K562 (cell line): ENCODE measurements at places on chromosomes 16 and 17. TPM values are rescaled to one million over a fixed set of nuclear protein-coding genes. Genes with fewer than 3 reads are reported as not detected.

KRTAP2-2 gene
- not detected in 2 replicates for total RNA-seq

DNA sequence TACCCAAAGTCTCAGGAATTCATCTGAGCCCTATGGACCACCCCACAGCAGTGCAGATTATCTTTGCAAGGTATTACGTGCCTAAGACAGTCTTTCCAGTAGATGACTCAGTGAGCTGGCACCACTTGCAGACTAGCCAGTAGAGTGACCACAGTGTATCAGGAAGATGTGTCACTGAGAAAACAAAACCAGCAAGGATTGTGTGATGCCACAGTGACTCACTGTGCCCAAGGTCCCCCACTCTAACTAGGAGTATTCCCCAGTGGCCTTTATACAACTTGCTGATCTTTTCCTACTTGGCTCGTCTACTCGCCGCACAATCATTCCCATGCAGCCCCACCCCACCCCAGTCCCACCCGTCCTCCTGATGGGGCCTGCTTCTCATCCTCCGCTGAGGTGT, 26.8 kb upstream of the PRKCA start:
- no peaks in the 10 kb centered on the region for H3K27me3 ChIP-seq
- no peak overlapping the region; the same call in 2 of the 3 replicates for H3K27ac ChIP-seq
- H3K4me3 ChIP-seq: no peak overlapping the region
- H3K36me3 ChIP-seq: no peaks in the 10 kb centered on the region

GRCh38 chr17:72115781-72116525, 4.9 kb upstream of the SOX9 start:
- H3K4me3 ChIP-seq: no peak overlapping the region
- H3K27me3 ChIP-seq: no peaks in the 10 kb centered on the region
- H3K36me3 ChIP-seq: no peaks in the 10 kb centered on the region
- H3K27ac ChIP-seq: no peak overlapping the region

DNA sequence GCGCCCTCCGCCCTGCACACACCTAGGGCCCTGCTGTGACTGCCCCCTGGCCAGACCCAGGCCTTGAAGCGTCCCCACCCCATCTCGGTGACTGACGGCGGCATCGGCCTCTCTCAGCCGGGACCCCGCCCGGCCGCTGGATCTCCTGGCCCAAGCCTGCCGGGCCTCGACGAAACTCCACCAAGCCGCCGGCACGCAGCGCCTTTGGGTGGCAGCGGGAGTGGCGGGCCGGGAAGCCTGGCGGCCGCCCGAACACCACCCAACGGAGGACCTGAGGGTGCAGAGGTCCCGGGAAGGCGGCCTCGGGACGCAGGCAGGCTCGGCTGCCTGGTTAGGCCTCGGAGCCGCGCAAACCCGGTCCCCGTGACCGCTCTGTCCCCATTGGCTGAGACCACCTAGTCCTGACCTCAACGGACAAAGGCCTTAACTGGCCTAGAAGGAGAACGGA, 12.0 kb upstream of the TMEM97 start:
- no peaks in the 10 kb centered on the region for H3K36me3 ChIP-seq
- H3K4me3 ChIP-seq: no peak overlapping the region
- DNase-seq: no peak
- H3K27ac ChIP-seq: no peak overlapping the region
- H3K4me1 ChIP-seq: no peaks in the 10 kb centered on the region

KRT28 gene
- not detected in 2 replicates for total RNA-seq

GRCh38 chr16:10929853-10930754, 12.2 kb downstream of the DEXI start:
- no peak for DNase-seq
- peaks cover 45% of the 10 kb centered on the region for H3K36me3 ChIP-seq
- H3K27ac ChIP-seq: no peak overlapping the region
- H3K27me3 ChIP-seq: no peaks in the 10 kb centered on the region

- peaks cover 6% of the 10 kb centered on the region for H3K4me1 ChIP-seq
- no peak for DNase-seq
- no peak overlapping the region for H3K4me3 ChIP-seq
- H3K36me3 ChIP-seq: no peaks in the 10 kb centered on the region
Measured at GRCh38 chr16:81888520-81889394, 109.7 kb downstream of the PLCG2 start.

- H3K27ac ChIP-seq: peak overlapping the region; percentile 88
Measured at GRCh38 chr16:89721546-89722391, 432 bp downstream of the ZNF276 start.

DNA sequence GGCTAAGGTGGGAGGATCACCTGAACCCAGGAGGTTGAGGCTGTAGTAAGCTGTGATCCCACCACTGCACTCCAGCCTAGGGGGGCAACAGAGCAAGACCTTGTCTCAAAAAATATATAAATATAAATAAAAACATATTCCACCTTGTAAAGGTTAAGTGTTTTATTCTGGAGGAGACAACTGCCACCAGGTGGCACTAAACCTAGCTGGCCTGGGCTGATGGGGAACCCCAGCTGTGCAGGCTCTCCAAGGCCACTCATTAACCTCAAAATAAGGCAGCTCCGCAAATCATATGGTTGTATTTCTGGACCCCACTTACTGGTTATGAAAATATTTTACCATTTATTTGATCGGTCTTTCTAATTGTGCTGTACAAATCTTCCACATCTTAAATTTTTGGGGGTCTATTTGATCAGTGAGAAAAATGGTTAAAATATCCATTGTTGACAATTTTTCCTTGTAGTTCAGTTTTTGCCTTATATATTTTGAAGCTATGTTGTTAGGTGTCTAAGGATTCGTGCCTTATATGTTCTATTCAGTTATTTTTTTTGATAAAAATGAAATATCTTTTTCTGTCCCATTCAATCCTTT, 8.5 kb upstream of the ICAM2 start:
- H3K27me3 ChIP-seq: no peaks in the 10 kb centered on the region
- H3K36me3 ChIP-seq: no peaks in the 10 kb centered on the region
- peak; percentile 81 for DNase-seq

- no peaks in the 10 kb centered on the region for H3K4me1 ChIP-seq
- H3K27ac ChIP-seq: no peak overlapping the region
- no peaks in the 10 kb centered on the region; the same call in 1 of the 3 replicates for H3K27me3 ChIP-seq
- no peak for DNase-seq
- no peak overlapping the region for H3K4me3 ChIP-seq
Measured at GRCh38 chr16:48076455-48077012, 79.3 kb downstream of the ABCC12 start.

- no peak overlapping the region for H3K27ac ChIP-seq
- H3K4me3 ChIP-seq: no peak overlapping the region
- H3K27me3 ChIP-seq: peaks cover 27% of the 10 kb centered on the region
- DNase-seq: no peak
Measured at GRCh38 chr16:24346734-24347133, 90.6 kb downstream of the CACNG3 start.

- peaks cover 5% of the 10 kb centered on the region; the same call in 2 of the 3 replicates for H3K36me3 ChIP-seq
- H3K4me1 ChIP-seq: peaks cover 8% of the 10 kb centered on the region; the same call in 2 of the 3 replicates
- H3K27me3 ChIP-seq: no peaks in the 10 kb centered on the region
- no peak overlapping the region for H3K4me3 ChIP-seq
Measured at GRCh38 chr16:69610356-69610755, 44.6 kb downstream of the NFAT5 start.

DNA sequence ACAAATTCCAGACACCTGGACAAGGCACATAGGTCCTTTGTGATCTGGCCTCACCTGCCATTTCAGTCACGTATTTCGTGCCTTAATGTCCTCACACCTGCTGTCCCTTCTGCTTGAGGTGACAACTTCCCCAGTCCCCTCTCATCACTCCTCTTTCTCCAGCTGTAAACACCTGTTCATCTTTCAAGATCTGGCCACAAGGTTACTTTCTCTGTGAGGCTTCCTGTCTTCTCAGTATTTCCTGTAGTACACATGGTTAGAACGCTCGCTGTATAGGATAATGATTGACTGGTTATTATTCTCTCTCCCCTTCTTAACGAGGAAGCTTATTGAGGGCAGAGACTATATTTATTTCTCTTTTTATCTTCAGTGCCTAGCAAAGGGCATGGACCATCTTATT, 74.5 kb upstream of the PMFBP1 start:
- DNase-seq: no peak
- peaks cover 2% of the 10 kb centered on the region; the same call in 1 of the 3 replicates for H3K27me3 ChIP-seq
- no peak overlapping the region for H3K27ac ChIP-seq
- H3K36me3 ChIP-seq: no peaks in the 10 kb centered on the region
- no peak overlapping the region for H3K4me3 ChIP-seq

- H3K27me3 ChIP-seq: peaks cover 4% of the 10 kb centered on the region
- peaks cover 3% of the 10 kb centered on the region; the same call in 1 of the 2 replicates for H3K4me1 ChIP-seq
- H3K36me3 ChIP-seq: no peaks in the 10 kb centered on the region
- DNase-seq: no peak
- H3K27ac ChIP-seq: no peak overlapping the region
Measured at GRCh38 chr17:35407531-35407930, 24.8 kb downstream of the SLFN12 start.

- peaks cover 55% of the 10 kb centered on the region for H3K4me1 ChIP-seq
- peak overlapping the region; percentile 87 for H3K27ac ChIP-seq
- no peak for DNase-seq
- H3K36me3 ChIP-seq: peaks cover 31% of the 10 kb centered on the region; the same call in 2 of the 3 replicates
Measured at GRCh38 chr16:30950516-30951065, 1.7 kb downstream of the ORAI3 start.

- no peaks in the 10 kb centered on the region for H3K36me3 ChIP-seq
- peaks cover 4% of the 10 kb centered on the region for H3K4me1 ChIP-seq
- H3K27me3 ChIP-seq: peaks cover 35% of the 10 kb centered on the region
- H3K4me3 ChIP-seq: no peak overlapping the region
- no peak for DNase-seq
- H3K27ac ChIP-seq: no peak overlapping the region
Measured at GRCh38 chr16:49883076-49884014, 27.4 kb upstream of the ZNF423 start.

DNA sequence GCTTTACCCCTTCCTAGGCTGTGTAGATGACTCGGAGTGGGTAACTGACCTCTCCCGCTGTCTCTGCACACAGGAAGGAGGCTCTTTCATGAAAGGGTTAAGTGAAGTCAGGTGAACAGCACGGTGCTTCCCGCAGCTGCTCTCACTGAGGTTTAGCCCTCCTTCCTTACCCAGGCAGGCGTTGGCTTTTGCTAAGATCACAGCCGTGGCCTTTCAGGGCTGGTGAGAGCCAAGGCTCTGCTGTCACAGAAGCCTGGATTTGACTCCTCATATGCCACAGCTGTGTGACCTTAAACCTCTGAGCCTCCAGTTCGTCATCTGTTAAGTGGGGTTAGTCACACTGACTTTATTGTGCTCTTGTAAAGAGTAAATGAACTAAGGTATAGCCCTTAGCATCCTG, 90.9 kb upstream of the PLCG2 start:
- H3K36me3 ChIP-seq: peaks cover 51% of the 10 kb centered on the region; the same call in 1 of the 3 replicates
- H3K27me3 ChIP-seq: no peaks in the 10 kb centered on the region
- no peak overlapping the region for H3K4me3 ChIP-seq
- DNase-seq: no peak
- no peak overlapping the region for H3K27ac ChIP-seq

DNA sequence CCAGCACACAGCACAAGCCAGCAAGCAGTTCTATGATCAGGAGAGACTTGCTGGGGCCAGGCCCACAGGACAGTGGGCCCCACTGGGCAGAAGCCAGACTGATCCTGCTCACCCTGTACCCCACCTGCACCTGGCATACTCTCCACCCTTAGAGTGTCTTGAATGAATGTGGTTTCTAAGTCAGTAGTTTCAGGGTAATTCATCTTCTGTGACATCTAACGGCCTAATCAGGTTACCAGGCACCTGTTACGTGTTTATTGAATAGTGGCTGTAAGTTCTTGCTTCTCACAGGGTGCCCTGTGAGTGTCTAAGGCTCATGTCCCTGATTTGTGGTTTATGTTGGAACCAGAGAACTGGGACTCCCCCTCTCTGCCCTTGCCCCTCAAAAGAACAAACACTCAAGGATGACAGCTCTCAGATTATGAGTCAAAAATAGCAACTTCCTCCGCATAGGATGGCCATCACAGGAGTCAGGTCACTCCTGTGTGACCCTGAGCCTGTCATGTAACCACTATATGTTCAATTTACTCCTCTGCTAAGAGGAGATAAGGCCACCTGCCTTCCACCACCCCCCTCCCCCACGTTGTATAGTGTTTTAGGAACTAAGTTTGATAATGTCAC, 7.0 kb upstream of the OR2C1 start:
- peaks cover 16% of the 10 kb centered on the region for H3K4me1 ChIP-seq
- no peak overlapping the region for H3K27ac ChIP-seq

- H3K27ac ChIP-seq: no peak overlapping the region
- H3K27me3 ChIP-seq: no peaks in the 10 kb centered on the region
- H3K4me1 ChIP-seq: no peaks in the 10 kb centered on the region
- H3K36me3 ChIP-seq: no peaks in the 10 kb centered on the region
Measured at GRCh38 chr16:80367037-80367658, 173.6 kb upstream of the DYNLRB2 start.

GRCh38 chr17:41663451-41664171, 25.1 kb upstream of the EIF1 start:
- H3K27ac ChIP-seq: no peak overlapping the region
- H3K27me3 ChIP-seq: no peaks in the 10 kb centered on the region
- H3K4me3 ChIP-seq: no peak overlapping the region
- peaks cover 59% of the 10 kb centered on the region for H3K4me1 ChIP-seq

- H3K36me3 ChIP-seq: peaks cover 11% of the 10 kb centered on the region; the same call in 2 of the 3 replicates
- no peaks in the 10 kb centered on the region for H3K27me3 ChIP-seq
- H3K4me3 ChIP-seq: no peak overlapping the region
Measured at GRCh38 chr16:75460446-75460845, 4.0 kb downstream of the TMEM170A start.

TBC1D28 gene
- total RNA-seq: not detected in 2 replicates
